CD14-positive monocyte (primary cell): ENCODE measurements at places on chromosomes 1 and 21.

GRCh38 chr1:66439031-66439740 is 94.8 kb upstream of the SGIP1 start:
- DNase-seq, result peak; percentile 92

GRCh38 chr1:82220754-82221153 is 420.0 kb downstream of the ADGRL2 start:
- DNase-seq, result no peak

GRCh38 chr21:46077674-46078101 is 20.2 kb upstream of the COL6A2 start:
- DNase-seq, result no peak

DNA sequence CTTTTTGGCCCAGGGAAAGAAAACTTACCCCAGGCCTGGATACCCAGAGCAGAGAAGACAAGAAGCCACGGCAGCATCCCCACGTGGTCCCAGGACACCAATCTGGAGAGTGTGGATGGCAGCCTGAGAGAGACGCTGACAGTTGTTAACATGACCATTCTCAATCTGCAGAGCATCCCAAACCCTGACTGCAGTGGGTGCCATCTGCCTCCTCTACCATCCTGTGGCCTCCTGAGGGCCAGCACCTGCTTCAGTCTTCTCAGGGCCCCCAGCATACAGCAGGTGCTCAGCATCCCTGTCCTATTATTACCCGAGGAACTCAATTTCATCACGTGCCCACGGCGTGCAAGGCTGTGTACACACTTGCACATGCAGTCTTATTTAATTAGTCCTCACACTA is 785 bp downstream of the PGLYRP4 start:
- DNase-seq, result no peak

DNA sequence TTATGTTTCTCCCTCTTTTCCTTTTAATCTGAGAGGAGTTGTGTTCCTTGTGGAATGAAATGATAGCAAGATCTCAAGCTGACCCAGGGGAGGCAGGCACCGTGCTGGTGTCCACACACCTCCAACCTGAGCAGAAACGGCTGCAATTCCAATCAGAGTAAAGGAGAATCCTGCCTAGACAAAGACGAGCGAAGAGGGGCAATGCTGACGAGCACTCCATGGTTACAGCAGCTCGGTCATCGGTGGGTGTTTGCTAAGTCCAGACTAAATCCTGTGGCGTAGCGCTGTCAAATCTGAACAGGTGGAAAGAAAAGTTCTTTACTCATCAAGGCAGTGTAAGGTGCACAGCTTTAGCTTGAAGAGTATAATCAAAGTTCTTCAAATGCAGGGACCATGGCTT is 74.8 kb downstream of the PLD5 start:
- DNase-seq, result no peak

DNA sequence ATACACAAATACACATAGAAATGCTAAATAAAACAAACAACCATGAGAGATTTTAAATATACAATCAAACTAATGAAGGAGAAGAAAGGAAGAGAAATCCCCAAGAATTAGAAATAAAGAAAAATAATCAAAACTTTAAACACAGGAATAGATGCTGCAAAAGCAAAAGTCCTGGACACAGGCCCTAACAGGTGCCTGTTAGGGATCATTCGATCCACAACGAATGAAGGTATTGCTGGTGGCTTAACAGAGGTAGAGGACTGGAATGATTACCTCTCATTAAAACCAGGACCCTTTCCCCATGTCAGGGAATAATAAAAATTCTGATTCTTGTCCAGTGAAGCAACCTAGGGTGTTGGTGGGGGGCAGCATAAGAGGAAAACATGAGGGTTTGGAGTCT is 56.8 kb downstream of the CDC42BPA start:
- DNase-seq, result no peak

DNA sequence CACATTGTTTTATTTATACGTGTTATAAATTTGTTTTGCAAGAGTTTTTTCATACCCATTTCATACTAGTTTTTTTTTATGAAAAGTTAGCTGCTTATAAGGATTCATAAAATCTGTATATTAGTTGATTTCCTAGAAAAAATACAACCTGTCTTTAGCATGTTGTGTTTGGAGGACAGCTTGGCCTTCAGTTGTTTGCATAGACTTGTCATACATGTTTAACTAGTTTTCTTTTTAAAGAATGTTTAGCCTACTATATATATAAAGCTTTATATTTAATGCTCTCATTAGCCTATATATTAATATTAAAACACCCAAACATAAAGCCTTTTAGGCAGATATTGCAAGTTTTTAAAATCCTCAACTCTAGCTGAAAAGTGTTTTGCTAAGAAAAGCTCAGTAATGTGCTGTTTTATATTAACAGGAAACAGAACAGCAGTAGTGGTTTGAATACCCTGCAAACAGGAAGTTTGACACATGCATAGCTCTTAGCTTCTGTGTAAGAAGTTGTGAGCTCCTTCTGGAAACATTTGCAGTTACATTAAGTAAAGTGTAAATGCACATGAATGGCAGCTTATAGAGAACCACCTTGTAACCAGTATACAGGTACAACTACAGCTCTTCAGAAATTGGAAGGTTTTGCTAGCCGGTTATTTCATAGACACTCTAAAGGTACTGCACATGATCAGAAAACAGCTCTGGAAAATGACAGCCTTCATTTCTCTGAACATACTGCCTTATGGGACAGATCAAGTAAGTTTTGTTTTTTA is at the start of gene PRKACB:
TSS of gene PRKACB (plus strand) at position 476 of the 770 bp plus-strand sequence. CDS start at position 567, 91 bp downstream.
- peak; percentile 68 for DNase-seq

GRCh38 chr1:4489486-4489885 is 164.9 kb upstream of the AJAP1 start:
- no peak for DNase-seq
